ENCODE measurements at places on chromosomes 4 and X. TPM values are rescaled to one million over a fixed set of nuclear protein-coding genes. Genes with fewer than 3 reads are reported as not detected.
A peak's percentile ranks its signal among the peaks of the same experiment; 100 is the strongest.

The XK gene
- not detected for total RNA-seq

The C4orf54 gene
- not detected for total RNA-seq

GRCh38 chr4:168264903-168265302, 53.6 kb downstream of the DDX60 start:
- no peak for DNase-seq
- peaks cover 8% of the 10 kb centered on the region for H3K36me3 ChIP-seq
- H3K4me3 ChIP-seq = no peak overlapping the region
- peaks cover 11% of the 10 kb centered on the region for H3K4me1 ChIP-seq
- no peak overlapping the region for H3K27ac ChIP-seq
- no peaks in the 10 kb centered on the region for H3K27me3 ChIP-seq

DNA sequence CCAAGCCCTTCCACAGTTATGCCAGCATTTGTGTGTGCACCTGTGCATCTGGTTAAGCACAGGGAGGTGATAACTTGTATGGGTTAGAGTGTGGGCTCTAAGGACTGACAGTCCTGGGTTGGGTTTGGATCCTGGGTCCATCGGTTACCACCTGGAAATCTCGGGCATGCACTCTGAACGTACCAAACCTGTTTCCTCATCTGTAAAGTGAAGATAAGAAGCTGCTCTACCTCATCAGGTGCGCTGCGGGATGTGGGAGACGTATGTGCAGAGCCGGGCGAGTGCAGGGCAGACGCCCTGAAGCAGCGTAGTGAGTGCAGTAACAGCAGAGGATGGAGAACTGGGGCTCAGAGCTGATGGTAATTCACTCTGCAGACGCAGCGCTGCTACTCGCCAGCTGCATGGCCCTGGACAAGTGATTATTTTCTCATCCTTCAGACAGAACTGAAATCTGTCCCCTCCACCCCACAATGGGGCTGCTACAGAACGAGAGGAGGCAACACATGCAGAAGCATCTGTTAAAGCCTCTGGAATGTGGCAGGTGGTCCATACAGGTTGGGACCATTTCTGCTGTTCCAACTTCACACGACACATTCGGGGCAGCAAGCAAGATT, 64.4 kb downstream of the HADH start:
- peak overlapping the region; percentile 52 for H3K4me3 ChIP-seq
- peak overlapping the region; percentile 88 for H3K27ac ChIP-seq
- no peak for DNase-seq
- H3K4me1 ChIP-seq = peaks cover 92% of the 10 kb centered on the region
- no peaks in the 10 kb centered on the region for H3K27me3 ChIP-seq

The IDUA gene
- total RNA-seq = 13.9 TPM

The FGF5 gene
- total RNA-seq = not detected
